ENCODE measurements at places on chromosomes 12 and 14.

DNA sequence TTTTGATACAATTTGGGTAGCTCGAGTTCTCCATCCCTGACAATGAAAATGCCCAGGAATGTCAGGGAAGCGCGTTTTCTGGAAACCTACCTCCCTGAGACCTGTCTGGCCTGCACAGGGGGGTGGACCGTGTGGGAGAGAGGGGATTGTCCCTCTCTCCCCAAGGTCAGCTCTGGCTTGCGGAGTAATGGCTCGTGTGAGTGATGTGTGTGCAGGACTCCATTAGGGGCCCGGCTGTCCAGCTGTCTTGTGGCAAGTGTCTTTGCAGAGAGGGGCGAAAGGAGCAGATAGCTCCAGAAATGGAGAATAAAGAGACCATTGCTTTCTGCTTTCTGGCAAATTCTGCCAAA is 215.3 kb downstream of the CHST11 start:
- no peak for DNase-seq

DNA sequence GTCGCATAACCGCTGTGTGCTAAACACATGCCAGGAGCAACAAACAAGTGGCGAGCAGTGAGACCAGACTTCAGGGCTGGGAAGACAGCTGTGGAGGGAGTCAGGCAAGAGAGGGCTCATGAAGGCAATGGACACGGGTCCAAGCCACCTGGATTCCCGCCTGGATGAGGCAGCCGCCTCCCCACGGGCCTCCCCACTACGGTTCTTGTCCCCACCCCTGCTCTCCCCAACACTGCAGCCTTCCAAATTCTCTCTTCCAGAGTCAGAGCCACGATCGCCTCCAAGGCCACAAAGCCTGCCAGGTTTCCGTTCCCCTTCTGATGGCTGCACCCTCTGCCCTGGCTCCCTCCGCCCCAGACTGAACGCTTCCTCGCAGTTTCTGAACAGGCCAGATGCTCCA is 36.1 kb upstream of the PIWIL1 start:
- DNase-seq: no peak

GRCh38 chr14:61478971-61479473 is 157.6 kb downstream of the PRKCH start:
- DNase-seq: peak; percentile 42

- DNase-seq: peak; percentile 40
Measured at GRCh38 chr12:127928615-127929571, 338.1 kb upstream of the TMEM132C start.

DNA sequence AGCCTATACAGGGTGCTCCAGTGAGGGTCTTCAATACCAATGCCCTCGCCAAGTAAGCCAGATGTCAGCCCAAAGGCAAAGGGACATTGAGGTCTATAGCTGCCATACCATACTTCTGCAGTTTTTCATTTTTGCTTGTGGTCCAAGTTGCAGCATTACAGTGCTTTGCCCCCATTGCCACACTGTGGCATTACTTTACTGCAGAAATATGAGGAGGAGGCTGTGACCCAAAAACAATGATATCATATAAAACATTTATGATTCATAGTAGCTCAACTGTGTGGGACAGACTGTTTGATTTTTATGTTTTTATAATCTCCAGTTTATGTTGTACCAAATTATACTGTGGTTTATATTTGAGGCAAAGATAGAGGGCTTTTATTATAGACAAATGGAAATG is 64.1 kb downstream of the KIAA0586 start:
- DNase-seq: no peak

DNA sequence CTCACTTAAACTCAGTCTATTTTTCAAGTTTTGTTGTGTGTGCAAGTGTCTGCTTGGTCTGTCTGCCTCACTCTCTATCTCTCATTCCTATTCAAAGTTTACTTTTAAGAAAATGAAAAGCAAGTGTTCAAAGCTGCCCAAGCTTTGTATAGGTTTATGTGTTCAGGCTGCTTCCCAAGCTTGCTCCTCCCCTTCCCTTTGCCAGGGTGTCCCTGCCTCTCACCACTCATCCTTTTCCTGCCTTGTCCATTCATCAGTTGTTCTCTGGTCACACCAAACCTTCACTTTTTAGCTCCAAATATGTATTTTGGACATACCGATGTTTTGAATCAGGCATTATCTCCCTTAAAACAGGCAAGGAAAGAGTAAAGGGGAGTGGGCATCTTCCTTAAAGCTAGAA is 41.3 kb downstream of the STK38L start:
- DNase-seq: no peak

DNA sequence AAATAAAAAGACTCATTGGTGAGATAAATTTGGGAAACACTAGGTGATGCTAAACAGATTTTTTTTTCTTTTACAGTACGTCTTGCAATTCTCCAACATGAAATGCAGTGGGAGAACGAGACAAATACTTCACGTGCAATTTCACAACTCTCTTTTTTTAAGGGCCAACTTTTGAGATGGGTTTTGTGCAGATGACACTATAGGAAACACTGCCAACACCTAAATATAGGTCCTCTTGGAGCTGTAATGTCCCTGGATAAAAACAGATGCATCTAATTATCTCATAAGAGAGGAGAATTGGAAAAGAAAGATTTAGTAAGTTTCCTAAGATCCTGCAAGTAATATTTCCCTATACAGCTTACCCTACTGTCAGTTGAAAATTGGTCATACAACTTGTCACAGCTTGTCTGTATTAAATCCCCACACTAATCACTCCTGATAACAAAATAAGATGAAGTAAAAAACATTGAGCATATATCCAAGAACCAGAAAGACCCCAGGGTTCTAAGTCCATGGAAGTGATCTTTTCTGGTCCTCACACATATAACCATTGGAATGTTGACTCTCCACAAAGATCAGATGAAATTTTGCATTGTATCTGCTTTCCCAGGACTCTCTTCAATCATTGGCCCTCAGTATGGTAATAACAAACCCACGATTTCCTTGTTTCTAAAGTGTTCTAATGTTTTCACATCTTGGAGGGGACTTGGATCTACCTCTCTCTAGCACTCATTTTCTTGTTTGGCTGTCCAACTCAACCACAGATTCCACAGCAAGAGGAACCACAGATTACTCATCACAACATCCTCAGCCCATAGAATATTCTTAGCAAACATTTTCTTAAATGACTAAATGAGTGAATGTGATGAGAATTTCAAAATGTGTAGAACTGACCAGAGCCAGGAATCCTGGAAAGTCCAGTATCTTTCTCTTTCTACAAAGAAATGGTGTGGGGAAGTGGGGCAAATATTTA is 769.4 kb upstream of the USP15 start:
- DNase-seq: no peak

DNA sequence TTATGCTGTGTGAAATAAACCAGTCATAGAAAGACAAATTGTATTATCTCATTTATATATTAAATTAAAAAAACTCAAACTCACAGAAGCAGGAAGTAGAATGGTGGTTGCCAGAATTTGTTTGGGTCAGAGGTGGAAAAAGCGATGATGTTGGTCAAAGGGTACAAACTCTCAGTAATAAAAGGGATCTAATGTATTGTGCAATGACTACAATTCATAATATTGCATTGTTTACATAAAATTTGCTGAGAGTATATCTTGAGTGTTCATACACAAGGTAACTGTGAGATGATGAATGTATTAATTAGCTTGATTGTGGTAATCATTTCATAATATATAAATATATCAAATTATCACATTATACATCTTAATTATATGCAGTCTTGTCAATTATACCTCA is 56.7 kb downstream of the FOXG1 start:
- no peak for DNase-seq

DNA sequence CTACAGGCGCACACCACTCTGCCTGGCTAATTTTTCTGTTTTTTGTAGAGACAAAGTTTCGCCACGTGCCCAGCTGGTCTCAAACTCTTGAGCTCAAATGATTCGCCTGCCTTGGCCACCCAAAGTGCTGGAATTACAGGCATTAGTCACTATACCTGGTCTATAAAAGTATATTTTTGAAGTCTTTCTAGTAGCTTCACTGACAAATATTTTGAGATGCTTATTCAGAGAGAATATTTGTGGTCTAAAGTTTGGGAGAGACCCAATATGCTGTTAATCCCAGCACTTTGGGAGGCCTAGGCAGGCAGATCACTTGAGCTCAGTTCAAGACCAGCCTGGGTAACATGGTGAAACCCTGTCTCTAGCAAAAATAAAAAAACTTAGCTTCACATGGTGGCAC is 22.0 kb upstream of the PPP1R12A start:
- DNase-seq: no peak

DNA sequence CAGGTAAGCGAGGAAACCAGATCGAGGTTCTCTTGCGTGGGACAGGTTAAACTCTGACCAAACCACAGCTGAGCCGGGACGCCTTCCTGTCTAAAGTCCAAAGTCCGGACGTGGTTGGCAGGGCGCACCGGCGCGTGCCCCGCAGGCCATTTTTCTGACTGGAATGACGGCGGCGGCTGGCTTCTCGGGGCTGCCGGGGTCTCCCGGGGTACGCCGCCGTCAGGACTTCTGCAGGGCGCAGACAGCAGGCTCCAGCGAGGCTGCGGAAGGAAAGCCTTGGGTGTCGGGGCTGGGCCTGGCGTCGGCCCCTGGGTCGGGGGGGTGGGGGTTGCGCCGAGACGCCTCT is 32.8 kb downstream of the MIA2 start:
- no peak for DNase-seq

DNA sequence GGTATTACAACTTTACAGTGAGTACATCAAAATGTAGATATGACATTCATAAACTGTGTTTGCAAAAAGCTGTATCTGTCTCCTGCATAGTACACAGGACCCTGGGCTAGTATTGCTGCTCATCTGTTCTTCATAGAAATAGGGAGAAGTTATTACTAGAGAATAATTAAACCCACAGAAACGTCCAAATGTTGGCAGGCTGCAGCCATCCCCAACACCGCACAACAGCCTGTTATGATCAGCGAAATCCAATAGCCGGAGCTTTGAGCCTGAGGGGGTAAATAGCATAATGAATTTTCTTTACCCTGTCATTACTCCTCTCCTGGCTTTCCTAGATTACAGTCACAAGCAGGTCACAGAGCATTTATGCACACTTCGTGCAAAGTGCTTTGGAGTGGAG is 178.0 kb downstream of the DACT1 start:
- DNase-seq: no peak

- DNase-seq: no peak
Measured at GRCh38 chr12:115467531-115467930, 783.6 kb upstream of the TBX3 start.

GRCh38 chr12:94150240-94151121 is 2.1 kb downstream of the PLXNC1 start:
- DNase-seq: no peak

DNA sequence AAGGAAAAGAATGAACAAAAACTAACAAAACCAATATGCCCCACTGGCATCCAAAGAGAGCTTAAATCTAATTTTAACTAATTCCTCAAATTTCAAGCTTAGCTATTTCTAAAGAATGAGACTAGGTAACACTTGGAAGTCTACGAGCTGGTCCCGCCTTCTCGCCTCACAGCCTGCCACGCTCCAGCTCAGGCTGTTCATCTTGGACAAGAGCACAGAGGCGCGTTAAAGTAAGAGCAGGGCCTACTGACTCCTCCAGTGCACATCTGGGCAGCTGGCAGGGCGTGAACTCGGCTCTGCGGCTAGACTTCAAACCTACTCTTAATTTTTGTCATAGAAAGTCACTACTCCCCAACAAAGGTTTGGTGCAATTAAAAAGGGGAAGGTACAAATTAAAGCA is 64.6 kb downstream of the DICER1 start:
- no peak for DNase-seq

DNA sequence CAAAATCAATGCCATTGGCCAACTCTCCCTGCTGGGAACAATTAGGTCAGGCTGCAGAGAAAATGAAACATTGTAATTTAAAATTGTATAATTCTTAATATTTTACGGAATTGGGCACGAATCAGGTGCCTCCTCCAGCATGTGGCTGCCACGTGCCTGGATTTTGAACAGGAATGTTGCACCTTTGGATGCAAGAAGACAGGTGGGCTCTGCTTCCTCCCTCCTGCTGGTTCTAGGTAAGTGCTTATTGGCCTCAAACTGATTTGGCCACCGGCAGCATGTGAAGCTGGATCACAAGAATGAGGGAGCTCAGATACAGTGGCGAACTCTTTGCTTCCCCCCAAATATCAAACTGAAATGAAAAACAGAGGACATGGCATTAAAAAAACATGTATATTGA is 1559.9 kb upstream of the FLRT2 start:
- no peak for DNase-seq

DNA sequence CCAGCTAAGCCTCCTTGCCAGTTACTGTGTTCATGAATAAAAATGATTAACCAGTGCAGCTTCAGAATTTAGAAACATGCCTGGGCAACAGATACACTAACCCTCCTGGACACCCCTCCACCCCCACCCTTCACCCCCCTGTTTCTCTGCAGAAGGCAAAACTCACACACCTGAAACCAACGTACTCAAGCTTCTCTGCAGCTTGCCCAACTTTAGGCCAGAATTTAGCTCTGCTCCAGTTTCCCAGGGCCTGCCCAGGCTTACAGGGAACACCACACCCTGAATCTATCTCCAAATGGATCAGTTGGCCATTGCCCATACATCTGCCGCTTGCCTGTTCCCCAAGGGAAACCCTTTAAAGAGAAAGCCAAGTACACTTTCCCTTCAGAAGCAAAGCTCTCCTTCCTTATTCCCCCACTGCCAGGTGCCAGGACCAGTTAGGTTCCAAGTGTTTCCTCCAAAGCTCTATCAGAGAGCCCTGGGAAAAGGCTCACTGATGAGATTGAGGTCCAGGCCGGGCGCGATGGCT is 1.8 kb upstream of the SPPL3 start:
- no peak for DNase-seq

DNA sequence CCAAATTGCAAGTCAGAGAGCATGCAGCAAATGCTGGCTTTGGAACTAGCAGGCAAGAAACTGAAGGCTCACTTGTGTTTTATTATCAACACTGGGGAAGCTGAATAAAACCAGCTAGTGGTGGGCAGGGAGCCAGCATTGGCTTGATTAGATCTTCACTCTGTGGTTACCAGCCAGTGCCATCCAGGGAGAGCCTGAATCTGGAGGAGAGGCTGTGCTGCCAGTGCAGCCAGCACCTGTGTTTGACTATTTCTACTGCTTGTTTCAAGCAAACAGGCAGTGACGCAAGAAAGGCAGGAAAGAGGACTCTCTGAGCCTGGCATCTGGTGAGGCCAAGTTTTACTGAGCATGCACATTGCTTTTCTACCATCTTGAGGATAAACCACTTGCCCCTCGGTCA is 247.0 kb downstream of the PHLDA1 start:
- peak; percentile 89 for DNase-seq

DNA sequence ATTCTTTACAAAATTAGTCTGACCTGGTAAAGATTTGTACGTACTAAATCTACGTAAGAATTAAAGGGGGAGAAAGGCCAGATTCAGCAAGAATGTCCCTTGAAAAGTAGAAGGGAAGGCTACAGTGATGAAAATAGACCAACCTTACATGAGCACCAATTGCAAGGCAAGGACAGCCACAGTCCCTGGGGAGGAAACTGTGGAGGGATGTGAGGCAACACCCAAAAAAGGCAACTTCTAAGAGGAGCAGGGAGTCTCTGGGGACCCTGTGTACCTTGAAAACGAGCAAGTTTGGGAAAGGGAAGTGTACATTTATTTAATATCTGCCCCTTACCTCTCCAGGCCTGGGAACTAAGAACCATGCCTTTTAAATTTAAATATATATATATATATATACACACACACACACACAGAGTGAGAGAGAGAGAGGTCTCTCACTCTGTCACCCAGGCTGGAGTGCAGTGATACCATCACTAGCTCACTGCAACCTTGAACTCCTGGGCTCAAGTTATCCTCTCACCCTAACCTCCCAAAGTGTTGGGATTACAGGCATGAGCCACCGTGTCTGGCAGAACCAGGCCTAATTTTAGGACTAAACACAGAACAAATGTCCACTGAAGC is 56.4 kb downstream of the TMCC3 start:
- no peak for DNase-seq

GRCh38 chr12:4766445-4766844 is 46.2 kb downstream of the GALNT8 start:
- DNase-seq: no peak

Data from common myeloid progenitor, CD34-positive (primary cell).